Pancreas (tissue), 10 donors: ENCODE measurements at places on chromosomes 11 and 22. TPM values are rescaled to one million over a fixed set of nuclear protein-coding genes. Genes with fewer than 3 reads are reported as not detected.

TMPRSS4 gene
- 2.2 TPM for total RNA-seq

OR10G7 gene
- total RNA-seq = not detected

- H3K36me3 ChIP-seq = no peaks in the 10 kb centered on the region
- no peaks in the 10 kb centered on the region for H3K4me1 ChIP-seq
- no peak overlapping the region for H3K4me3 ChIP-seq
- H3K27me3 ChIP-seq = no peaks in the 10 kb centered on the region
Measured at GRCh38 chr11:64723907-64724862, 1.2 kb upstream of the NRXN2 start.

THY1 gene
- total RNA-seq = 4.6 TPM

GRCh38 chr11:18295316-18295715 is 26.6 kb downstream of the HPS5 start:
- H3K4me1 ChIP-seq = no peaks in the 10 kb centered on the region
- peaks cover 68% of the 10 kb centered on the region for H3K36me3 ChIP-seq
- no peak for DNase-seq
- no peak overlapping the region for H3K4me3 ChIP-seq
- H3K27ac ChIP-seq = no peak overlapping the region
- H3K27me3 ChIP-seq = no peaks in the 10 kb centered on the region

GRCh38 chr11:21257461-21257860 is 588.1 kb downstream of the NELL1 start:
- H3K4me3 ChIP-seq = no peak overlapping the region
- no peaks in the 10 kb centered on the region for H3K36me3 ChIP-seq
- no peak for DNase-seq
- H3K4me1 ChIP-seq = no peaks in the 10 kb centered on the region
- H3K27ac ChIP-seq = no peak overlapping the region

- H3K36me3 ChIP-seq = no peaks in the 10 kb centered on the region
- no peak overlapping the region for H3K4me3 ChIP-seq
- no peak for DNase-seq
Measured at GRCh38 chr11:96580476-96581040, 190.7 kb downstream of the JRKL start.

GRCh38 chr11:134126217-134126822 is 57.4 kb downstream of the JAM3 start:
- no peak overlapping the region for H3K4me3 ChIP-seq
- no peak overlapping the region for H3K27ac ChIP-seq
- H3K27me3 ChIP-seq = no peaks in the 10 kb centered on the region
- no peak for DNase-seq
- H3K4me1 ChIP-seq = no peaks in the 10 kb centered on the region

CPT1B gene
- 12.2 TPM for total RNA-seq

ASPHD2 gene
- 0.75 TPM for total RNA-seq

NECTIN1 gene
- 14.8 TPM for total RNA-seq

GRCh38 chr11:28383456-28383855 is 275.3 kb downstream of the METTL15 start:
- H3K27ac ChIP-seq = no peak overlapping the region
- no peaks in the 10 kb centered on the region for H3K4me1 ChIP-seq

MUC5AC gene
- total RNA-seq = not detected

ARVCF gene
- total RNA-seq = 5.0 TPM
